ENCODE measurements at places on chromosomes 1 and 21.

GRCh38 chr21:41059871-41060270 is 108.1 kb upstream of the BACE2 start:
- DNase-seq: peak; percentile 76

GRCh38 chr1:73676186-73676585 is 521.8 kb downstream of the LRRIQ3 start:
- no peak for DNase-seq

DNA sequence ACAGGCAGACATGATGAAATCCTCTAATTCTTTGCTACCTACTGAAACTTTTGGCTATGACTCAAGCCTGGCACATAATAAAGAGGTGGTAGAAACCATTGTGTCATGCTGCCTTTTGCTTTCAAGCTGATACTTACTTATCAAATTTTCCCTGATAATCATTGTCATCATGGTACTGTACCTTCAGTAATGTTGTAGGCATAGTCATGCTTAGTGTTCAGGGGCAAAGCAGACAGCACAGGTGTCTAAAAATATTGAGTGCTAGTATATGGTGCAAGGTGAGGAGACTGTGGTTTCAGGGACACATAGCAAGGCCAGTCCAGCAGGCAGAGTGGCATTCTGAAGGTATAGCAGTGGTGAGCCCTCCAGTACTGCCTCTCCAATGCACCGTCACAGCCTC is 226.9 kb upstream of the DEPDC1 start:
- no peak for DNase-seq

DNA sequence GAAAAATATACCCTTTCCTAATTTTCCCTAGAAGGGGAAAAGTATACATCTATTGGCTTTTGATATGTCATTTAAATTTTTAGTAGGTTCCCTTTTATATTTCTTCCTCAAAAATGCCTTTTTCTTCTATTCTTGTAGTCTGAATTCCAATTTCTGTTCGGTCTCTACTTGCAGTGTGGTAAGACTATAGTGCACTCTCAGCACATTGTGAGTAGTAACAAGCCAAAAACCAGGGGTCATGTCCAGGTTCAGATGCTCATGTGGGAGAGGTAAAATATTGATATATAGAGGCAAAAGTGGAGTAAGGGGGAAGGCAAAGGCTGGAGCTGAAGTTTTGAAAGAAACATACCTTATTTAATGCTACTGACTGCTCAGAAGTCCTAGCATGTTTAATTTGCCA is 4.0 kb upstream of the FCGR2A start:
- no peak for DNase-seq

- DNase-seq: no peak
Observed at GRCh38 chr1:90155721-90156487, 161.0 kb downstream of the ZNF326 start.

Measured in mesendoderm (in vitro differentiated cells).